ENCODE measurements at places on chromosomes 1 and 21.

GRCh38 chr21:44390886-44391285 is 37.5 kb downstream of the TRPM2 start:
- no peak for DNase-seq

- DNase-seq = no peak
Observed at GRCh38 chr1:247228133-247228532, 27.7 kb upstream of the VN1R5 start.

GRCh38 chr1:183770816-183771128 is 34.1 kb upstream of the RGL1 start:
- no peak for DNase-seq

DNA sequence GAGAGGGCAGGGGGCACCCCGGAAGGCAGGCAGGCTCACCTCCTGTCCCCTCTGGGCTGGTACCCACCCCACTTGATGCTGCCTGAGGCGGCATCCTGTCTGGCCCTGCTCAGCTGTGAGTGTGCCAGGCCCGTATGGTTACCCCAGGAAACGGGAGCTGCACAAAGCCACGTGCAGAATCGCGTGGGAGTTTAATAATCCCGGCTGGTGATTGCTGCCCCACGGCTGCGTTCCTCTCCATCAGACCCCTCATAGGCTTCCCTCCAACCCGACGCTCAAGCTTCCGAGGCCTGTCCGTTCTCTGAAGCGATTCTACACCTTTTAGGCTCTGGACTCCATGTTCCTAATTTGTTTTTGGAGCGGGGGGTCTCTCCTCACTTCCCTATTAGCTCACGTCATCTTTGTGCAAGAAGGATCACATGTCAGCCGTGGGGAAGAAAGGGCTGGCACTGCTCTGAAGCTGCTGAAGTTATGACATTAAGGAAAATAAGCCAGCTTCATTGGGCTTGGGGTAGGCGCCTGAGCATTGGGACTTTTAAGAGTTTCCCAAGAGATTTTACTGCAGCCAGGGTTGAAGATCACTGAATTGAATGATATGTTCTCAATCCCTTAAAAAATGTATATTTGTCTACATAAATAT is 1.1 kb upstream of the B3GALT5 start:
- peak; percentile 39 for DNase-seq

DNA sequence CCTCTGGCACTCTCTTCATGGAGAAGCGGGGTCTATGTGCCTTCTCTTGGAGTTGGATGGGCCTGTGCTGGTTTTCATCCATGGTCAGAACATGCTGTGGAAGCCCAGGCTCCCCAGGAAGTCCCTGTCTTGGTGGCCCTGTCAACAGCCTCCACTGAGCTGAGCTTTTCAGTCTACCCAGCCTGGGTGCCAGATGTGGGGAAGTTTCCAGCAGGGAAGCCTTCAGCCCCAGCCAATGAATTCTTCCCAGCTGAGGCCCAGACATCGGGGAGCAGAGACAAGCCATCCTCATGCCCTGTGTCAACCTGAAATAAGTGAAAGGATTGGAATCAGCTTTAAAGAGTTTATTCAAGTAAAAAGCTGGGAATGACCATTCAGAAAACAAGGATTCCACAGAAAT is 75.1 kb upstream of the PGBD5 start:
- DNase-seq = no peak

DNA sequence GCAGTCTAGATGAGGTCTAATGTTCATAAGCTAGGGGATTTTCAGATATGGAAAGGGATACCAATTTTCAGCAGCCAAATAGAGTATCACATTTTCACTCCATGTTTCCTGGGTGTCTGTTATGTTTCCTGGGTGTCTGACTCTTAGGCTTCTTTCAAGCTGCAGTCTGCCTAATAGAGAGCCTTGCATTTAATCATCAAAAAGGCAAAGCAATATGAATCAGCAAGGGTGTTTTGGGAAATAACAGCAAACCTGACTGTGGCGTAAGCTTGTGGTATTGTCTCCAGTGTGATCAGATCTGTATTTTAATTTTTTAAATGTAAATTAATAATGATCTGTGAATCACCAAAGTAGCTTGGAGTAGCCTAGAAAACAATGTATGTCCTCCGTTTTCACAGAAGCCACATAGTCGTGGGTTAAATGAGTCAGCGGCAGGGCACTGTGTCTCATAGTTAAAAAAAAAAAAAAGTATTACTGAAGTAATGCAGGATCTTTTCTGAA is 10.4 kb downstream of the LGALS8 start:
- no peak for DNase-seq

DNA sequence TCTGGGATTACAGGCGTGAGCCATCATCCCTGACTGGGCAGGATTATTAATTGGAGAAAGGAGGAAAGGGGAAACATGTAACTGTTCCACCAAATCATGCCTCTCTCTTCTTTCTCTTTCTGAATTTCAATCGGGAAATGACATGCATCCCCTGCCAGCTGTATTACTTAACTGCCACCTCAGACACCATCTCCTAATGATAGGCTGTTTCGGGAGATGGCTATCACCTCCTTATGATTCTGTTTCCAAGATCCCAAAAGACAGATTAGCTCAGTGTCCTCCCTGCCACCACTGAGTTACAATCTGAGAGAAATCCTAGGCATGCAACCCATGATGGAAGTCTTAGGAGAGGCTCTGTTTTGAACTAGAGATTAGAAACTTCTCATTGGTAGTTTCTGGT is 67.5 kb downstream of the MIS18A start:
- no peak for DNase-seq

GRCh38 chr1:214386747-214387146 is 105.8 kb downstream of the SMYD2 start:
- no peak for DNase-seq

DNA sequence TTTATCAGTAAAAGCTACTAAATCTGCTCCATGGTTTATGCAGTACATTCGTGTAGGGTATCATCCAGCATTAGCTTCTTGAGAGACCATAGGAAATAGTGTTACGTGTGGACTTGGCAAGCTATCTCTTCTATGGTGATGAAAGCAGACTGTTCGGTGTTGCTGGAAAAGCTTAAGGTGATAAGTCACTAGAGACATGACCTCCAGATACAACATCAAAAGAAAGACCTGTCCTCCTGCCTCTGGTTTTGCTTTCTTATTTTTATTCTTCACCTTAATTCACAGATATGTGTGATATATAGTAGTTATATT is 53.5 kb upstream of the S1PR1 start:
- DNase-seq = no peak

DNA sequence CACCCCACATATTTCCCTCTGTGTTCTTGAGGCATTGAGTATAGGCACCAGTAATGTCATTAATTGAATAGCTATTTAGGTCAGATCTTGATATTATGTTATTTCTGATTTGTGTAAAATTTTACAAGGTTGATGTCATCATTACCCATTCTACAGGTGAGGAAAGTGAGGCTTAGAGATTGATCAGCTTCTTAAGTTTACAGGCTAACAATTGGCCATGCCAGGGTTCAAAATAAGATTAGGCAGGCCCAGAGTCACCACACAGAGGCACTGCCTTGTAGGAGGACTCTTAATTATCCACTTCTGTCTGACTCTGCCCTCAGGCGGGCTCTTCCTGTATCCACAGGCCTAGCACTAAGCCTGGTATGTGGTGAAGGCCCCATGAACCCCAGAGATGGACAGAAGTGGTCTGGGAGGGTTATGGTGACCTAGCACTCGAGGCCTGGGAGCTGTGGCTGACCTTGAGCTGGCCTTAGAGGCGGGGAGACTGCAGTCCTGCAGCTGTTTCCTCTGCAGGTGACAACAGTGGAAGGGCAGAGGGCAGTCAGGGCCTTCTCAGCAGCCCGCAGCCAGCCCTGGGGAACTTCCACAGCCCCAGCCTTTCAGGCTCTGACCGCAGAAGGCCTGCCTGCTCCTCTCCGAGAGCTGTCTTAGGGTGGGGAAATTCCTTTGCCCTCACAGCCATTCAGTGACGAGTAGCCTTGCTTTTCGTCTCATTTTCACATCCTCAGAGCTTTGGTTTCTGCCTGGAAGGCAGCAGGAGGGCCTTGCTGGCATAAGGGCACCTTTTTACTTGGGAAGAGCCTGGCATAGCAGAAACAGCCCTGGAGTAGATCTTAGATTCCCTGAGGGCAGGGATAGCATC is 12.2 kb downstream of the ZDHHC18 start:
- no peak for DNase-seq

- DNase-seq = no peak
Observed at GRCh38 chr1:236654957-236655356, 31.3 kb upstream of the ACTN2 start.

DNA sequence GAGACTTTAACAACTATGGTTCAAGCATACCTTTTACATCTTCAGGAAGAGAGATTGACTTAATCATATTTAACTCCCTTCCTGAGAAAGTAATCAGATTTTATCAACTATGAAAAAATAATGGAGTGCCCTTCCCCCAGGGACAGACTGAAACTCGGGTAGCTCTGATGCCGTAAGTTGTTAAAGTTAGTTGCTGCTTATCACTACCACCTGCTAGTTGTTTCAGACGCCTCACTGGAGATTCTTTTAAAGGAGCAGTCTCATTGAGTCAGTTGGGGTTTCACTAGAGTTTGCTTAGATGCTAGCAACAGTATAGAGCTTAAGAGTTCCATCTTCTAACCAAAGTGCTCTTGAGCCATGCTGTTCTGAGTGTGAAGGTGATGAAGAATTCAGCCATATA is 17.0 kb upstream of the TRAF5 start:
- DNase-seq = no peak

- DNase-seq = no peak
Observed at GRCh38 chr1:223068900-223069665, 74.0 kb downstream of the TLR5 start.

GRCh38 chr1:9860887-9861286 is 37.1 kb upstream of the CLSTN1 start:
- DNase-seq = no peak

DNA sequence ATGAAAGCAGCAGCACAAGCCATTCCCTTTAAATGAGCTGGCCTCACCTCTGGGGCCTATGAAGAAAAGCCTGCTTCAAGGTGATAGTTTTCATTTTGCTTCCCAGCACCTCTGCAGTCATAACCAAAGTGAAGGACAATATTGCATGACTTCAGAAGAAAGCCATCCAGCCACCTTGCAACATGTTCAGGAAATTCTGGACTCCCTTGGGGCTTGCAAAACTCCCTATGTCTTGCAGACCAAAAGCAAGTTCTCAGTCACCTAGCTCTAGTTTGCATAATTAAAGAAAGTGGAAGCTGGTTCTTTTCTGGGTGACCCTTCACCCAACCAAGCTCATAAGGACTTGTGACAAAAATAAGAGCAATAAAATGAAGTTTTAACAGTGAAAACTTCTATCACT is 87.6 kb downstream of the GFI1 start:
- DNase-seq = no peak

DNA sequence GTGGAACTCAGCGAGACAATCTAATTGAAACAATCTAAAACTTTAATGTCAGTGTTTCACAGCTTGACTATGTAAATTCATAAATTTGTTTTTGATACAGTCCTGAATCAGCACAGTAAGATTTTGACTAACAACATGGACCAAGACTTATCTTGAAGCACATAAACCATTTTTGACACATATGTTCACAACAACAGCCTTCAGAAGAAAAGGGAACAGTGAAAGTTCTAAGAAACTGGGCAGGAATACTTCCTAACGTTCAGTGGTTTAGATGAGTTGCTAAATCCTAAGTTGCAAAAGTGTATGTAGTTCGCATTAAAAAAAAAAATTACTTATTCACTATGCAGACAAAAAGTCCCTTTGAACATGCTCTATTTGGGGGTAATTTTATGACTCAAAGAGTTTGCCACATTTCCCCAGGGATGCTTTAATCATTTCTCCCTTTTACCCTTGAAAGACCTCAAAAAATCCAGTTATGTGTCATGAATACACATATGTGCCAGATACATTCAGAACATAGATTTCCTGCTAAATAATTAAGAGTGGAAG is 120.2 kb downstream of the MRPL39 start:
- no peak for DNase-seq

- DNase-seq = no peak
Observed at GRCh38 chr1:71170925-71171324, 90.1 kb upstream of the ZRANB2 start.

DNA sequence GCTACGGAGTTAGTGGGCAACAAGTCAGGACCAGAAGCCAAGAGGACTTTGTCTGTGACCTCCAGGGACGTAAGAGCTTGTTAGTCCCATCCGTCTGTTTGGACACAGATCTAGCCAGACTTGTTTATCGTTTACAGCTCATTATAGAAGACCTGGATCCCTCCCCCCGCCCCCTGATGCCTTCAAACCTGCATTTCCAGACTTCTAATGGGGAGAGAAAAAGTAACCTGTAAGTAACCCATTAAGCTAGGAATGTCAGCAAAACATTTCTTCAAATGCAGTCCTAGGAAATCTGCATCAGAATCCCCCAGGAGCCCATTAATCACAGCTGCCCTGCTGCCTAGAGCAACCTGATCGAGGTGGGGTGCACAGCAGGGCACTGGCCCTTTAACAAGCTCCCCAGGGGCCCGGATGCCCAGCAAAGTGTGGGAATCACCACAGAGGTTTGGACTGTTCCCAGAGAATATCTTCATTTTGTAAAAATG is 1.4 kb upstream of the MAD2L2 start:
- no peak for DNase-seq

- no peak for DNase-seq
Observed at GRCh38 chr1:165891111-165891860, 63.9 kb downstream of the UCK2 start.

GRCh38 chr21:29538115-29538514 is 239.4 kb downstream of the BACH1 start:
- DNase-seq = no peak

- DNase-seq = no peak
Observed at GRCh38 chr1:210117198-210117597, 115.4 kb upstream of the SERTAD4 start.

GRCh38 chr1:66132324-66132723 is 339.6 kb downstream of the PDE4B start:
- DNase-seq = no peak

- no peak for DNase-seq
Observed at GRCh38 chr1:163523375-163524029, 201.7 kb downstream of the NUF2 start.

- no peak for DNase-seq
Observed at GRCh38 chr1:14270821-14271220, 327.7 kb upstream of the KAZN start.
